ENCODE measurements at places on chromosomes 4 and X. TPM values are rescaled to one million over a fixed set of nuclear protein-coding genes. Genes with fewer than 3 reads are reported as not detected.

CLGN gene
- total RNA-seq, result 0.43 TPM

FHDC1 gene
- 0.11 TPM for total RNA-seq

PRDM5 gene
- not detected for total RNA-seq

BEX5 gene
- total RNA-seq, result 1.7 TPM

TREX2 gene
- 2.3 TPM for total RNA-seq

NIPAL1 gene
- 0.77 TPM for total RNA-seq

SMR3B gene
- total RNA-seq, result not detected

CYSLTR1 gene
- 29.9 TPM for total RNA-seq

MMRN1 gene
- 0.95 TPM for total RNA-seq

MBNL3 gene
- total RNA-seq, result 30.4 TPM

TMSB15A gene
- 0.50 TPM for total RNA-seq

CENPI gene
- total RNA-seq, result 26.2 TPM

ARHGEF9 gene
- total RNA-seq, result 18.8 TPM

ADD1 gene
- 254 TPM for total RNA-seq

CXCL5 gene
- total RNA-seq, result not detected

VSIG4 gene
- total RNA-seq, result not detected

NXF2B gene
- not detected for total RNA-seq

KLF8 gene
- total RNA-seq, result 21.3 TPM

LRRC66 gene
- 0.11 TPM for total RNA-seq

ADAD1 gene
- total RNA-seq, result not detected

COX7B2 gene
- not detected for total RNA-seq

FREM3 gene
- total RNA-seq, result not detected

AVPR2 gene
- not detected for total RNA-seq

AMOT gene
- 2.3 TPM for total RNA-seq

BANK1 gene
- total RNA-seq, result 0.11 TPM

RBM46 gene
- total RNA-seq, result not detected

MAGEA4 gene
- total RNA-seq, result not detected

NAAA gene
- 40.9 TPM for total RNA-seq

GALNT7 gene
- 21.2 TPM for total RNA-seq

UGT2B10 gene
- not detected for total RNA-seq

GC gene
- total RNA-seq, result not detected

RNF212 gene
- total RNA-seq, result 1.2 TPM

MAGEC3 gene
- total RNA-seq, result not detected

JAKMIP1 gene
- 17.0 TPM for total RNA-seq

ARX gene
- total RNA-seq, result not detected

TMPRSS11F gene
- total RNA-seq, result not detected

ADH1A gene
- total RNA-seq, result not detected

CLIC2 gene
- 0.52 TPM for total RNA-seq

NEIL3 gene
- 38.0 TPM for total RNA-seq

PDGFC gene
- not detected for total RNA-seq

CFAP99 gene
- not detected for total RNA-seq

NAP1L2 gene
- 2.4 TPM for total RNA-seq

SPANXA1 gene
- not detected for total RNA-seq

ARAP2 gene
- total RNA-seq, result 37.5 TPM

POU3F4 gene
- not detected for total RNA-seq

PDZD4 gene
- total RNA-seq, result 0.68 TPM

GUCY1B1 gene
- 0.20 TPM for total RNA-seq

Data from T-helper 2 cell treated with Interferon-gamma antibody and Interleukin-4, amounts not matched to agents 100 ng/mL and 5 ng/mL, for 36 hours (primary cell).